ENCODE measurements at places on chromosomes 1 and 21.
A peak's percentile ranks its signal among the peaks of the same experiment; 100 is the strongest.

DNA sequence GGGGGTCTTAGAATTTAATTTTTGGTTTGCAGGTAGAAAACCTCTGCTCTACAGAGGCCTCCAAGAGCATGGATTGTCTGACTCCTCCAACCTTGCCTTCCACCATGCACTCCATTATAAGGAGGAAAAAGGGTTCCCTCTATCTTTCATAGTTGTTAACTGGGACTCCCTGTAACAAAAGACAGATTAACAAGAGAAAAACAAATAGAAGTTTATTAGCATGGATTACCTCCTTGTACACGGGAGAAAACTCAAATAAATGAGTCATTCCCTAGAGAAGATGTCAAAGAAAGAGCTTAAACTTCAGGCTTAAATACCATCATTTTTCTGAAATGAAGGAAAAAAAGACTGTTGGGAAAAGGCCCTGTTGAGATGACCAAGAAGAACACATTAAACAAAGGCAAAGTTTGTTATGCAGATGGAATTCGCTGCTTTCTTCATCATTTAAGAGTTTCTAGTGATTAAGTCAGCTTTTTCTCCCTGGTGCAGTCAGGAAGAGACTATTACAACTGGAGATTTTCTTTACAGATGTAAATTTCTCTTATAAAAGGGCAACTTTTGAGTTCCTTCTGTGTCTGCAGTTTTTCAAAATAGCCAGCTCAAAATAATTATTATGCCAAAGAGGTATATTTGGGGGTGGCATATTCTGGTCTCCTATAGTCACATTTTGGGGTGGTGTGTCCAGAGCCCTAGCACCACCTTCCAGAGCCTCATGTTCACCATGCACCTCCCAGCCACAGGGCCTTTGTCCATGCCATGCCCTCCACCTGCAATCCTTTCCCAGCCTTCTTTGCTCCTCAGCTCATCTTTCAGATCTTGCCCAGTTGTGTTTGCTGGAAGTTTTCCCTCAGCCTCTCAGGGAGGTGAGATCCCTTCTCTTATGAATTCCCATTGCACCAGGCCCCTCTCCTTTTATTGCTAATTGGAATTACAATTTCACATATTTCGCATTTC, 63.1 kb upstream of the KLHDC7A start:
- H3K27ac ChIP-seq: no peak overlapping the region
- H3K4me1 ChIP-seq: no peaks in the 10 kb centered on the region
- DNase-seq: no peak
- H3K4me3 ChIP-seq: no peak overlapping the region

GRCh38 chr1:217673387-217673786, 42.2 kb downstream of the SPATA17 start:
- no peaks in the 10 kb centered on the region for H3K36me3 ChIP-seq
- H3K4me3 ChIP-seq: no peak overlapping the region
- H3K4me1 ChIP-seq: no peaks in the 10 kb centered on the region
- no peaks in the 10 kb centered on the region for H3K27me3 ChIP-seq

- no peaks in the 10 kb centered on the region for H3K36me3 ChIP-seq
- no peak for DNase-seq
- no peak overlapping the region for H3K4me3 ChIP-seq
- no peaks in the 10 kb centered on the region for H3K4me1 ChIP-seq
- no peaks in the 10 kb centered on the region for H3K27me3 ChIP-seq
- no peak overlapping the region for H3K27ac ChIP-seq
These were observed 18.2 kb downstream of the TNNT2 start for GRCh38 chr1:201359031-201359872.

DNA sequence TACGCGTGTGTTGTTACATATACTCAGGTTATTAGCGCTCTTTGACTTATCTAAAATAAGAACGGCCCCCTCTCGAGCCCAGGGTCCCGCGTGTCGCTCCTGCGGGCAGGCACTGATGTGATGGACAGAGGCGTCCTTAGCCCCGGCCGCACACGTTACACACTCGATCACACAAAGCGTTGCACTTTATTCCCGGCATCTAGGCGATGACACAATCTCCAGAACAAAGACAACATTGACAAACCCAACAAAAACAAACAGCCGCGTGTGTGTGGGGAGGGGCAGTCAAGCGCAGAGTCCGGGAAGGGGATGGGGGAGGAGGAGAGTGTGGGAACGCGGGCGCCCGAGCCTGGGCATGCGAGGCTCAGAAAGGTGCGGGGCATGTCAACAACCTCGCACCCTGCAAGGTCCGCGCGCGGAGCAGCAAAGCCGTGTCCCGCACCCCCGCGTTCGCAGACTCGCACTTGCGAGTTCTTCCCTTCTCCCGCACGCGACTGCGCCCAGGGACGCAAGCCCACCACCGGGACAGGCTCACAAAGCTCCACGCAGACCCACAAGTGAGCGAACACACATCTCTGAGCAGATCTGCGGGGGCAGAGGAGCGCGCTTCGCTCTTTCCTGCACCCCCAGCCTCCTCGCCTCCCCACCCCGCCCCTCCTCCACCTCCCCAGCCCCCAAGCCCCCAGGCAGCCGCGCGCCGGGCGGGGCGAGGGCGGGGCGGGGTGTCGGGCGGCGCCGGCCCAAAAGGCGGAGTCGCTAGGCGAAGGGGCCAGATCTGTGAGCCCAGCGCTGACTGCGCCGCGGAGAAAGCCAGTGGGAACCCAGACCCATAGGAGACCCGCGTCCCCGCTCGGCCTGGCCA, at the start of gene EFNA1:
TSS of gene EFNA1 (plus strand) at position 772 of the 862 bp plus-strand sequence. CDS start 102 bp downstream, outside the sequence.
- no peaks in the 10 kb centered on the region for H3K27me3 ChIP-seq
- H3K4me3 ChIP-seq: peak within 1 kb of the TSS; percentile 74
- H3K4me1 ChIP-seq: peaks cover 30% of the 10 kb centered on the region
- peak within 1 kb of the TSS; percentile 86 for H3K27ac ChIP-seq
- peaks cover 14% of the 10 kb centered on the region for H3K36me3 ChIP-seq
- DNase-seq: peak; percentile 53

- H3K4me3 ChIP-seq: no peak overlapping the region
- H3K27ac ChIP-seq: no peak overlapping the region
These were observed 11.1 kb downstream of the TMEM240 start for GRCh38 chr1:1529321-1529720.

DNA sequence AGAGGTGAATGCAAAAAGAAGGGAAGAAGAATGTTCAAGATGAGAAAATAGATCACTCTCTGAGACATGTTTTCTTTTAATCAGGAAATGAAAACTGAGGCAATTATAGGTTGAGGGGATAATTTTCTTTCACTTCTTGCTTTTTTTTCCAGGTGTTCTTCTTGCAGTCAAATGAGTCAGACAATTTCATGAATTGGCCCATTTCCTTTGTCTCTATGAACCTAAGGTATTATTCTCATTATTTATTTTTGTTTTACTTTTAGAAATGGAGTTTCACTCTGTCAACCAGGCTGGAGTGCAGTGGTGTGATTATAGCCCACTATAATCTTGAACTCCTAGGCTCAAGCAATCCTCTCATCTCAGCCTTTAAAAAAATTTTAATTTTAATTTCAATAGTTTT, 3.5 kb upstream of the VASH2 start:
- H3K4me1 ChIP-seq: peaks cover 4% of the 10 kb centered on the region
- H3K27ac ChIP-seq: no peak overlapping the region

DNA sequence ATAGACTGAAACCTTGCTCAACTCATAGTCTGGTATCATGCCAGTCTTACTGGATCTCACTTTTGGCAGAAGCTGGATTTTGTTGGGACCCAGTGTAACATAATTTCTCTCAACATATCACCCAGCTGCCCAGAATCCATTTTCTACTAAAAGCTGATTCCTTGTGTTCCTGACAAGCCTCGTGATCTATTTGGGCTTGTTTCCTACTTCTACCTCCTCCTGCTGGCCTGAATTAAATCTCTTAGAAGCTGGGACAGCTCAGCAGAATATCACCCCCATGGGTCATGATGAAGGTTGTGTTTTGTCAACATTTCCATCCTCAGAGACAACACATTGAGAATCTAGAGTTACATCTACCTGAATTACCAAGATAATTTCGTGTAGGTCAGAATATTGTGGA, 7.7 kb downstream of the GOLT1A start:
- H3K4me3 ChIP-seq: no peak overlapping the region
- peaks cover 10% of the 10 kb centered on the region for H3K4me1 ChIP-seq
- no peaks in the 10 kb centered on the region for H3K36me3 ChIP-seq

DNA sequence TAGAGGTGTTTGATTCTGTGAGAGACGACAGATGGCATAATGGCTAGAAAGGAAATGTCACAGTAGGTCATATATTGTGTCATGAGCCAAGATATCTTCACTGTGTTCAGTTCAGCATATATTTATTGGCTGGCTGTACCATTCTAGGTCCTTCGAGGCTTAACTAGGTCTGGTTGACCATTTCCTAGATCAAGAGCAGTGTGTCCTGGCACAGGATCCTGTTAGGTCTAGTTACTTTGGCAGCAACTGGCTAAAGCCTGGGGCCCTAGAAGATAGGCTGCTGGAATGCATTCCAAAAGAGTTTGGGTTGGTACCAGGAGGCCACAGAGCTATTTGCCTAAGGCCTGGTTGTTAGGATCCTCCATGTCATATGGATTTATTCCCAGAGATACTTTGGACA, 20.9 kb downstream of the ZBTB40 start:
- H3K27ac ChIP-seq: no peak overlapping the region
- DNase-seq: no peak

GRCh38 chr21:46393451-46393940, 65.2 kb upstream of the DIP2A start:
- no peak overlapping the region for H3K27ac ChIP-seq
- H3K4me1 ChIP-seq: no peaks in the 10 kb centered on the region
- H3K27me3 ChIP-seq: no peaks in the 10 kb centered on the region
- peaks cover 9% of the 10 kb centered on the region for H3K36me3 ChIP-seq

DNA sequence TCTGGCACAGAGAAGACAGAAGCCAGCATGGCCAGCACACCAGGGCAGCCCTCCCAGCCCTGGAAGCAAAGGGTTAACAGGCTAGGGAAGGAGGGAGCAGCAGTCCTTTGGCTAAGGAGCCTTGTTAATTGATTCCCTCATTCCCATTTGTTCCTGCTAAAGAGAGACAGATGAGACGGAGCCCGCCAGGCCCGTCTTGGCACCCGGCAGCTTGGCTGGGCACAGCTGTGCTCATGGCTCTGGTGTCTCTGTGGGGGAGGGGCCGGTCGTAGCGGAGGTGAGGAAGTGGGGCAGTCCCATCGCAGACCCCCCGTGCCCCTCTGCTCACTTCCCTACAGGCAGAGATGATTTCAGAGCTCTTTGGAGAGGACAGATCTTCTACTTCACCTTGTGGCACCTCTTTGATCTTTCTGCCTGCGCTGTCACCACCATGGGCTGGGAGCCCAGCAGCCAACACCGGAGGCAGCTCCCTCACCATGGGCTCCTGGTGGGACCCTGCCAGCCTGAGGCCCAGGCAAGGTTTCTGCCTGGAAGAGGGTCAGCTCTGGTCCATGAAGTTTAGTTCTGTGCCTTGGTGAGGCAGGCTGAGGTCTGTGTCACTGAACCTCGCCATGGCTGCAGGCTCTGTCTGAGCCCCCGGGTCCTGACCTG, 38.0 kb downstream of the FOXO6 start:
- no peak overlapping the region for H3K4me3 ChIP-seq
- no peaks in the 10 kb centered on the region for H3K36me3 ChIP-seq
- H3K27ac ChIP-seq: no peak overlapping the region

GRCh38 chr1:228652116-228652515, 83.2 kb upstream of the RHOU start:
- no peak overlapping the region for H3K4me3 ChIP-seq
- H3K27me3 ChIP-seq: peaks cover 9% of the 10 kb centered on the region
- no peak overlapping the region for H3K27ac ChIP-seq
- H3K4me1 ChIP-seq: peaks cover 19% of the 10 kb centered on the region
- no peak for DNase-seq

DNA sequence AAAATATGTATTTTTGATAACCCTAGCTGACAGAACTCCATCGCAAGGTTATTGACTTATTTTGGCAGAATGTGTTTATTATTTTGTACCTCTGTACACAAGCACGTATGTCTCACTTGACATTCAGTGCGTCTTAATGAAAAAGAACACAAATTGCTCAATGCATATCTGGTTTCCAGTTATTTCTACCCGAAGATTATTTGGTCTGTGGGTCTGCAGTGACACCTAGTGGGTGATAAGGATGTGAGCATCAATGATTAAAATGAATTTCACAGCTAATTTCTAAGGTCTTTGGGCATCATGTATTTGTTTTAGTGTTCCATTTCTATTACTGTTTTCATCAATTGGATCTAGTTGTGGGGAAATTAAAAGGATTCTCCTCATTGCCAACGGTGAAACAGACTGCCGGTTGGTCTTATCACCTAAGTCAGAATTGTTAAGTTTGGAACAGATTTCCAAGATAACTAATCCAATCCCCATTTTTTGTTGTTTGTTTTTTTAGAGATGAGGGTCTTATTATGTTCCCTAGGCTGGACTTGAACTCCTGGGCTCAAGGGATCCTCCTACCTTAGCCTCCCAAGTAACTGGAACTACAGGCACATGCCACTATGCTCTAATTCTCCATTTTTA, 13.9 kb downstream of the DDX20 start:
- H3K27me3 ChIP-seq: no peaks in the 10 kb centered on the region
- H3K27ac ChIP-seq: no peak overlapping the region
- no peak overlapping the region for H3K4me3 ChIP-seq
- H3K36me3 ChIP-seq: peaks cover 30% of the 10 kb centered on the region
- DNase-seq: peak; percentile 36

DNA sequence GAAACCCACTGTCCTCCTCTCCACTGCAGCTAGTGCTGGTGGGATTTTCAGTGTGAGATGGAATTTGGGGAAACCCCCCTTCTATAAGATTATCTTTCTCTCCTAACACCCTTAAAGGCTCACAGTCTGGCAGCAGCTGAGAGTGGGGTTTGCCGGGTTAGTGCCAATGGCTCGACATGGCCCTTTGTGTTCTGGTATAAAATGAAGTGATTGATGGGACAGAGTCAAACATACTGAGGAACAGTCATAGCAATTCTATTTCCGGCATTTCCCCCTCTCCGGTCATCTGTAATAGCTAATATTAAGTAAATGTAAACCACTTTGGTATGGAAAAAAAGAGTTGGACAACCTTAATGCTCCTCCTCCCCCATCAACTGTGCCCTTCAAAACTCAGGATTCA, 37.6 kb downstream of the TFF3 start:
- H3K27me3 ChIP-seq: no peaks in the 10 kb centered on the region
- no peaks in the 10 kb centered on the region for H3K4me1 ChIP-seq
- no peak for DNase-seq
- H3K4me3 ChIP-seq: no peak overlapping the region
